NCI-H748 treated with DMSO at 0.1 percent for 48 hours (cell line): ENCODE measurements at places on chromosomes 16 and 17.

- DNase-seq: no peak
Observed at GRCh38 chr17:62119373-62119772, 54.3 kb upstream of the MED13 start.

DNA sequence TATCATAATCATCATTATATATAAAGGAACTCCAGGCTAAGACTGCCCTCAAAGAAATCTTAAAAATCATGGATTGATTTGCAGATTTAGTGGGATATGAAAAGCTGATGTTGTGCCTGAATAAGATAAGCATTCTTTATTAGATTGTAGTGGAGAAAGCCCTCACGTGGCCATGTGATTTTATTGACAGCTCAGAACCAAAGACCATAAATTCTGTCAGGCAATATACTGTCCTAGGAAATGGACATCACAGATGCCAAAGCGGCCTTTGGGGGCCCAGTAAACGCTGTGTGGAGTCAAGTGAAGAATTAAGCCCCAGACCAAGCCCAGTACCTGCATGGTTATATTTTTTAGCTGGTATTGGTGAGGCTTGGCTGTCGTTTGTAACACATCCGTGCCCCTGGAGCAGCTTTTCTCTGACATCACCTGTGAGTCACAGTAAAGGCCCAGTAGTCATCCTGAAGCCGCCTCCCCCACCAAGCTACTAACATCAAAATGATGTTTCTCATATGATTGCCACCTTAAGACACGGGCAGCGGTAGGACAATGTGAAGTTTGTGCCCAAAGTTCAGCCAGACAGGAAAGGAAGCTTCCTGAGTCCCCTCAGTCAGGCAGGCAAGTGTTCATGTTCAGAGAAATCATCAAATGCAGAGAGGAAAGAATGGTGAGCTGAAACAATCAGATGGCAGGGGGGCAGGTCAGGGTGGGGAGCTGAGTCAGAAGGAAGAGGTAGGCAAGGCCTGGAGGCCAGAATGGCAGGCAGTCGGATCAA, 209.4 kb downstream of the IRX3 start:
- no peak for DNase-seq

- DNase-seq: no peak
Observed at GRCh38 chr17:80986816-80987475, 4.7 kb upstream of the CHMP6 start.

GRCh38 chr16:30838876-30839471, 52.0 kb upstream of the ZNF629 start:
- no peak for DNase-seq

DNA sequence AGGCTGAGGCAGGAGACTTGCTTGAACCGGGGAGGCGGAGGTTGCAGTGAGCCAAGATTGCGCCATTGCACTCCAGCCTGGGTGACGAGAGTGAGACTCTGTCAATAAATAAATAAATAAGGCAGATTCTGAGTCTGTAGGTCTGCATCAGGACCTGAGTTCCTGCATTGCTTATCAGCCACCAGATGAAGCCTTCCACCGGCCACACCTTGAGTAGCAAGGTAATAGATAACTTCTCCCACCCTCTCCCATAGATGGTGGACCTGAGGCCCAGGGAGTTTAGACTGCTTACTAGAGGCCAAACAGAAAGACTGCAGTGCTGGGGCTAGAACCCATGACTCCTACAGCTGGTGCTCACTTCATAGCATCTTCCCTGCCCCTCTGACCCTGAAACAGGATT, 22.1 kb downstream of the ZP2 start:
- no peak for DNase-seq

DNA sequence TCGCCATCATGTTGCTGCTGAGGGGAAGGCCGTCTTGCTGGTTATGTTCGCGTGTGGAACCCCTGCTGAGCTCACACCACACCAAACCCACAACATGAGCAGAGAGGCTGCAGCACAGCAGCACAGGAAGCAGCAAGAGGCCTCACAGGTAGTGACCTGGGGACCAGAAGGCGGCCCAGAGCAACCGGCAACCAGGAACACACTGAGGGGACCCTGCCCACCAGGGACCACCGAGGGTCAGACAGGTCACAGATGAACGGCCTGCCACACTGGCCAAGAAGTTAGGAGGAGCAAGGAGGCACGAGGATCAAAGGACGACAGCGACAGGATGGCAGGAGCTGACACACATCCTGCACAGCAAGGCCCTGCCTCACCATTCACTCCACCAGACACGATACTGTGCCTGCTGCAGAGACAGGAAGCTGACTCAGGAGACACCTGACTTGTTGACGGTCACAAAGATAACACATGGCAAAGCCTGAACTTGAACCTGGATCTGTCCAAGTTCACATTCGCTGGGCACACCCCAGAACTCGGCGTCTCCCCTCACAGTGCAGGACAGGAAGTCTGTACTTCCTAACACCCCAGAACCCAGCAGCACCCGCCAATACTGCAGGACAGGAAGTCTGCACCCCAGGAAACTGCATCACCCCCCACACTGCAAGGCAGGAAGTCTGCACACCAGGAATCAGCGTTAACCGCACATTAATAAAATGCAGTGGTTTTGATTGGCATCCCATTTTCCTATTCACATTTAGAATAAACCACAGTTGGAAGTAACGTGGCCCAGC, 98.5 kb downstream of the ZNF778 start:
- DNase-seq: no peak

DNA sequence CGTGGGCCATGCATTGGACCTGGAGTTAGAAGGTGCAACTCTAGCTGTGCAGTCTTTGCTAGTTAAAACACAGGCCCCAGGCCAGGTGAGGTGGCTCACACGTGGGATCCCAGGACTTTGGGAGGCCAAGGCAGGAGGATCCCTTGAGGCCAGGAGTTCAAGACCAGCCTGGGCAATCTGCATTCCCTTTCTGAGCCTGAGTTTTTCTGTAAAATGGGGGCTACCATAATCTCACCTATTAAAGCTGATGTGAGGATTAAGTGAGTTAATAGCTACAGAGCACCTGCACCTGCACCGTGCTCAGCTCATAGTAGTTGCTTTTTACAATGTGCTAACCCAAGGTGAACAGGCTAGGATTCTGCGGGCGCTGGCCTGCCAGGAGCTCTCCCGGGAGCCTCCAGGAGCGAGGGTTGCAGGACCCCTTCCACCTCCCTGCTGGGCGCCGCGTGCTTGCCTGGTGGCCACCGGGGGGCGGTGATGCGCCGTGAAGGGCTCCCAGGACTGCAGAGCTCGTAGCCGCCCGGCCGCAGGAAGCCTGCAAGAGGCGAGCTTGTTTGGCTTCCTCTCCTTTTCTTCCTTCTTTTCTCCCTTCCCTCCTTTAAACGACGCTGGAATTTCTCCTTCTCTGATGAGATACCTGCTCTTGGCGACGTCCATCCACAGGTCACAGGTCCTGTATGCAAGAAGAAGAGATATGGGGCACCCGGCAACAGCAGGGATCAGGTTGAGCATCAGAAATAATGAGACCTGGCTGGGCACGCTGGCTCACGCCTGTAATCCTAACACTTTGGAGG, 51.3 kb downstream of the ZFP90 start:
- peak; percentile 31 for DNase-seq

GRCh38 chr16:4200000-4200780, 41.7 kb downstream of the SRL start:
- DNase-seq: no peak

DNA sequence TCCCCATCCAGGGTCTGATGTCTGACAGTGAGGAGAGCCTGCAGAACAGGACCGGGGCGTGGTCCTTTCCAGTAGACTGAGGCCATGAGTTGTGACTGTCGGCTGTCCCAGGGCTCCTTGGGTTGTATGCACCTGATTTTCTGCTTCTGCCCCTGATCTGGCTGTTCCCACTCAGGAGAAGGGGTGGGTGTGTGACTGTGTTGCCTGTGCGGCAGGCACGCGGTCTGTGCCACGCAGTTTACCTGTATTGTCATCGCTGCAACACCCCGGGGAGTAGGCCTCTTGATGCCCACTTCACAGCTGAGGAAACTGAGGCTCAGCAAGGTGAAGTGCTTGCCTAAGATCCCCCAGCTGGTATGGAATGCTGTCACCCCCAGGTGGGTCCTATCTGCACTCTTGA, 1.4 kb downstream of the CRISPLD2 start:
- DNase-seq: no peak

GRCh38 chr16:81967358-81967757, 43.9 kb downstream of the SDR42E1 start:
- no peak for DNase-seq

DNA sequence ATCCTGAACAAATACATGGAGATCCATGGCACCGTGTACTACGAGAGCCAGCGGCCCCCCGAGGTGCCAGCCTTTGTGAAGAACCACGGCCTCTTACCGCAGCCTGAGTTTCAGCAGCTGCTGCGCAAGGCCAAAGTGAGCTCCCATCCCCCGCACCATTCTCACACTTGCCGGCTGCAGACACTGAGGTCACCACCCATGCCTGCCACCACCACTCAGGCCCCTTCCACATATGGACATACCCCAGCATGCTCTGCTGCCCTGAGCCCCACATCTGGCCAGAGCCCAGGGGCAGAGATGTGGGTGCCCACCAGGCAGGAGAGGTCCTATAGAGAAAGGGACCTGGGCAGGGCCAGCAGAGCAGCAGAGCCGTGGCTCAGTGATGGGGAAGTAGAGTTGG, 69.8 kb downstream of the MGAT5B start:
- no peak for DNase-seq

DNA sequence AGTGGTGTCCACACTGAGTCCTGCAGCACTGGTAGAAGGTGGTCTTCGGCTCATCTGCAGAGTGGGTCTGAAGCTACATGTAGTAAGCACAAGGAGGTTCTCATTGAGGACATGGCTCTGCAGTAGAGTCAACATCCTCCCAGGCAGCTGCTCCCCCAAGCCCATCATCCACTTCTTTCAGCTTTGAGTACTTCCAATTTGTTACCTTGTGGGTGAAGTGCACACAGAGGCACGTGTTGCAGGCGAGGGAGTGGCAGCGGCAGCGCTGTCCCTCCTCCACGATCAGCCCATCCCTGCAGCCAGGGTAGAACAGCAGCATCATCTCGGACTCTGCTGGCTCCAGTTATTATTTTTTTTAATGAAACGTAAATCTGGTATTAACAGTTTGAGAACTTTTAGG, 1.8 kb upstream of the SSTR2 start:
- DNase-seq: peak; percentile 11

- DNase-seq: no peak
Observed at GRCh38 chr17:49510059-49510719, 15.1 kb downstream of the NGFR start.

DNA sequence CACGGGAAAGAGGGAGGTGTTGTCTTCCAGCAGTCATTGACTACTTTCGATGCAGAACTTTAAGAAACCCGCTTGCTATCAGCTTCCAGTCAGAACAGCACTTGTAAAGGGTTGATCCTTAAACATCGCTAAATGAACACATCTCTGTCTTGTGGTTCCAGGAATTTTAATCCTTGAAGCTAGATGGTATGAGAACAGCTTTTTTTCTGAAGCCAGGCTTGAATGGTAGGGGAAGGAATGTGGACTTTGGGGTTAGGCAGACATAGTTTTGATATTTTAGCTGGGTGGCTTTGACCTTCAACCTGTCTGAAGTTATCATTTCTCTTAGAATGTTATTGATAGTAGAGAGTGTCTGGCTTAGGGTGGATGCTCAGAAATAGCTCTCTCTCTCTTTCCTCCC, 81.1 kb downstream of the RGS9 start:
- no peak for DNase-seq

DNA sequence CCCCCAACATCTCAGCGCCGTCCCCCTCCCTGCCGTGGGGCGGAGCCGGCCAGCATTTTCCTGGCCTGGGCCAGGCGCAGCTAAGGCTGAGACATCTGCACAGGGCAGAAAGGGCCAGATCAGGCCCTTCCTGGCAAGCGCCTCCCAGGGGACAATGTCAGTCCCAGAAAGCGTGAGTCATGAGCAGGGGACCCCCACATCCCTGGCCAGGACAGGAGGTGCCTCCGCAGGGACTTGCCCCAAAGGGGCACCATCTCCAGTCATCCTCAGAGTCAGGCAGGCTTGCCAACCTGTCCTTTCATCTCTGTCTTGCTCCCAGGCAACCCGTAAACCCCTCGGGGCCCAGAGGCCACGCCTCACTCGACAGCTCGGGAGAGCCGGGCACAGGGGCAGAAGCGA, 43.2 kb downstream of the SOCS1 start:
- no peak for DNase-seq

- DNase-seq: no peak
Observed at GRCh38 chr16:57593021-57593420, 35.4 kb upstream of the ADGRG1 start.

GRCh38 chr17:12605222-12605621, 60.5 kb upstream of the MYOCD start:
- no peak for DNase-seq

GRCh38 chr17:7064261-7064660, 15.8 kb downstream of the CLEC10A start:
- no peak for DNase-seq

DNA sequence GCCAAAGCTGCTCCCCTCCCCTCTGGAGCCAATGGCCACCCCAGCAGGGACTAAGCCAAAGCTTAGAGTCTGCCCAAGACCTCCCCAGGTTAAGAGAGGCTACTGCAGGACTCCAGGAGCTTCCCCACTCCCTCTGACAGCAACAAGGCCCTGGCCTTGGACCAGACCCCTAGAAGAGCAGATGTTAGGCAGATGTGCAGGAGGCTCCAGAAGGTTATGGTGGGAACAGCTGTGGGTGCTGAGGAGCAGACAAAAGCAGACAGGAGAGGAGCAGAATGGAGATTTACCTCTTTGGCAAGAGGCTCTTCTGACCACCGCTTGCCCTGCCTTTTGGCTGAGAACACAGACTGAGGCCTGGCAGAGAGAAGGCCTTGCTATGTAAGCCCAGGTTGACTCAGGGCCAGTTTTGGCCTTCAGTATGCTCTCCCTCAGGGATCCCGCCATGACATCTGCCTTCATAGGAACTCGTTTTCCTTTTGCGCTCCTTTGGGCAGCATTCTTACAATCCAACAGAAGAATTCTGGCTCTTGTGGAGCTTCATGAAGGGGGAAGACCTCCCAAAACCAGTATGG, 113.0 kb downstream of the RBFOX3 start:
- no peak for DNase-seq
